Keratinocyte (primary cell): ENCODE measurements at places on chromosomes 13 and 19.
A peak's percentile ranks its signal among the peaks of the same experiment; 100 is the strongest.

- DNase-seq = no peak
These were observed 23.2 kb downstream of the RFX2 start for GRCh38 chr19:6087074-6087571.

DNA sequence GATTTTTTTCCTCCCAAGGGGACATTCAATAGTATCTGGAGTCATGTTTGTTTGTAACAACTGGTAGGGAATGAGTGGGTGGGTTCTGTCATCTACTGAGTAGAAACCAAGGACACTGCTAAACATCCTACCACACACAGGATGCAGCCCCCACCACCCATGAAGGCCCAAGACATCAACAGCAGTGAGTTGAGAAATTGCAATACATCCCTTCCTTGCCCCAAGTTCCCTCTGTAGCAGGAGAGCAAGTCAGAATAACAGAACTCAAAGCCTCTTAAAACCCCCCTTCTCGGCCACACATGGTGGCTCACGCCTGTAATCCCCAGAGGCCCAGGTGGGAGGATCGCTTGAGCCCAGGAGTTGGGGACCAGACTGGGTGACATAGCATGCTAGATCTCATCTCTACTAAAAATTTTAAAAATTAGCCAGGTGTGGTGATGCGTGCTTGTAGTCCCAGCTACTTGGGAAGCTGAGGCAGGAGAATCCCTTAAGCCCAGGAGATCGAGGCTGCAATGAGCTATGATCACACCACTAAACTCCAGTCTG, 2.4 kb upstream of the CYP2F1 start:
- no peak for DNase-seq

- DNase-seq = no peak
These were observed 7.6 kb downstream of the SPC24 start for GRCh38 chr19:11148001-11148400.

DNA sequence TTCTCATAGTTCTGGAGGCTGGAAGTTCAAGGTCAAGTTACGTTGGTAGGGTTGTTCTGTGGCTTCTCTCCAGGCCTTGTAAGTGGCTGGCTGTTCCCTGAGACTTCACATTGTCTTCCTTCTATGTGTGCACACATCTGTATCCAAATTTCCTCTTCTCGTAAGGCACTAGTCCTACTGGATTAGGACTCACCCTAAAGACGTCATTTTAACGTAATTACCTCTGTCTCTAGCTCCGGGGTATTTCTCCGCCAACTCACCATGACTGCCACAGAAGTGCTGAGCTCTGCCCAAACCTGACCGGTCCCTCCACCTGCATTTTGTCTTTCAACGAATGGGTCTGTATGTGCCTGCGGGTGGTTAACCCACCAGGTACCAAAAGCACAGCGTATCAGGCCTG, 8.7 kb upstream of the SYDE1 start:
- DNase-seq = no peak

DNA sequence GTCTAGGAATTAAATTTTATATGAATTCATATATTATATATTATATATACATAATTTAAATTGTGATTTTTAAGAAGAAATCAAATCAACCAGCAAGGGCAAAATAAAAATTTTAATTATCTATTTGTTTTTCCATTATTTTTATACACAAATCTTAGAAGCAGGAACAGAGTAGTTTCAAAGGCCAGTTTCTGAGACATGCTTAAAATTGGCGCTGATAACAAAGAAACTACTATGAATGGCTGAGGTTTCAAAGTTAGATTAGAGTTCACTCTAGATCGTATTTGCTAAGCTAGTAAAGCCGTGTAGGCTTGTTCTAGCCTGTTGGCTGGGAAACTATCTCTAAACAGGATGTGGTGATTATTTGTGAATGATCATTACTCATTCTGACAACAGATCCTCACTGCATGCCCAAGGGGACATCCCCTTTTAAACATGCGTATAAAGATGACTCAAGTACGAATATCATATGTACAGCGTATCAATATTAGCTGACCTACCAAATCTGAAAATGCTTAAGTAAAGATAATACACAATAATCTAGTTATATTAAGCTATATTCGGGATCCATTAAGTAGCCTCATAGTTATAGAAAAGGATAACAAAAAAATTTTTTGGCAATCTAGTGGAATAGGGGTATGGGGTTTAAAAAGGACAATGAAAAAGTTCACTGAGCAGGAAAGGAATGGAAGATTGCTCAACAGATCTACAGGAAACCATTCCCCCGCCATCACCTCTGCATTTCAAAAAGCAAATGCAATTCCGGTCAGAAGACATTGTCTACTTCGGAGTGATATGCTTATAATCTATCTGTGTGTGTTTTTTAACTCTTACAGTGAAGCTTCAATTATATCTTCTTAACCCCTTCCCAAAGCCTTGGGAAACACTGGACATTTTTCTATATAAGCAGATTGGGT, 150.1 kb downstream of the SHISA2 start:
- DNase-seq = peak; percentile 94
